ENCODE measurements at places on chromosomes 2 and 18.

DNA sequence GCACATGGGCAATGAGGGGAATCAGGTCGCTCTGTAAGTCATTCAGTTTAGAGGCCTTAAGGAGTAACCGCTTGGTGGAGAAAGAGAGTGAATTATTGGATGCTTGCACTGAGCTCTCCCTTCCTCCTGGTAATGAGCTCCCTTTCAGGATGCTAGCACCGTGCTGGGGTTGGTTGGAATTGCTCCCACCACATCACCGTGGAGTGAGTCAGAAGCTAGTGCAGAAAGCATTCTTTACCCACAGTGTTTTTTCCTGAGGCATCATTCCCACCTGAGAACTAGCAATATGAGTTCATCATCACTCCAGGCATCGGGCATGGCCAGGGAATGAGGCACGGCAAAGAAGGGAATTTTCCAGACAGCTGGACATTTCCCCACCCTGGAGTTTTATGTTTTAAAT, 57.6 kb downstream of the ITGB6 start:
- no peak for DNase-seq

- DNase-seq: no peak
These were observed 3.4 kb upstream of the HOXD4 start for GRCh38 chr2:176147800-176148496.

GRCh38 chr18:79523206-79523735, 127.5 kb downstream of the NFATC1 start:
- DNase-seq: peak; percentile 59

DNA sequence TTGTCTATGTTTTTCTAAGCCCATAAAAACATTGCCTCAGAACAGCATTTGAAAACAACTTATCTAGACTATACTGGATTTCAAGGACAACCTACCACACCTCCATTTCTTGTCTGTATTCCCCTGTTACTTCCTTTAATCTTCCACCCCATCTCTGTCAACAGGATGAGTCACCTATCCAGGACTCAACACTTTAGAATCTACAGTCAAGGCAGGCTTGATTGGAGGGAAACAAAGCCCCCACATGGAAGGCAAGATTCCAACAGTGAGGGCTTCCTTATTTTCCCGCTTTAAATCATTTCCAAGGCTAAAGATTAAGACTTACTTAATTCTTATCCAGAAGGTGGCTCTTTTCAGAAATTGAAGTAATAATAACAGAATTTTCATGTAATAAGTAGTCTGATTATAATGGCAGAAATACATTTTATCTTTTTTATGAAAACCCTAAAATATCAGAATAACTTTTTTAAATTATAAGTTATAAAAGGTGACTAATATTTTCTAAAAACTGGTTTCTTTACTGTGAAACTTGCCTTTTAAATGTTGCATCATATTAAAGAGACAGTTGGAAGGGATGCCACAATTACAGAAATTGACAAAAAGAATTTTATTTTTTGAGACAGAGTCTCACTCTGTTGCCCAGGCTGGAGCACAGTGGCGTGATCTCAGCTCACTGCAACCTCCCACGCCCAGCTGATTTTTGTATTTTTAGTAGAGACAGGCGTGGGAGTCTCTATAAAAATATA, 138.7 kb upstream of the CCDC150 start:
- DNase-seq: no peak

GRCh38 chr2:216113572-216113971, 4.4 kb downstream of the XRCC5 start:
- DNase-seq: no peak

DNA sequence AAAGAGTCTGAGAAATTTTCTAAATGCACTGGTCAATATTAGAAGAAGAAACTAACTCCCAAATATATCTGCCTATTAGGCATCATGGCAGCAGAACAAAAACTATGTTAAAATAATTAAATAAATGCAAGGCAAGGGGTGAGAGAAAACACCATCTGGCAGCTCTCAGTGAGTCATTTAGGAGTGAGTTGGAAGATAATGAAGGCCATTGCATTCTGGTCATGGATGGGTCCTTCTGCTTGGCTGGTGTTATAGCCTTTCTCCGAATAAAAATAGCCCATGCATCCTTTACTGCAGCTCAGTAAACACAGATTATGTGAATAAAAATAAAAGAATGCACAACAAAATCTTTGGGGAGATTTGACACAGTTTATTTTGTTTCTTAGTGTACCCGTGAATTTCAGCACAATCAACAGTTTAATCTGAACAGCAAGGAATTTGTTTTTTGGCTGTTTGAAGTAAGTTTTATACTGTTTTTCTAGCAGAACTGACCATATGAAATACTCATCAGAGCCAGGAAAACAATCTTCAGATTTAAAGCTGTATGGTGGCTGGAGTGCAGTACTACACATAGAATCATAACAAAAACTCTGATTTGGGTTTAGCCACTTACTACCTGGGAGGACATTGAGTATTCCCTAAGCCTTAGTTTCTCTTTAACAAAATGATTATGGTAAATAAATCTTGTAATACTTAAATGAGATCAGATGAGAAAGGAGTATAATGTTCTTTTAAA, 225.1 kb upstream of the ITGA4 start:
- no peak for DNase-seq

DNA sequence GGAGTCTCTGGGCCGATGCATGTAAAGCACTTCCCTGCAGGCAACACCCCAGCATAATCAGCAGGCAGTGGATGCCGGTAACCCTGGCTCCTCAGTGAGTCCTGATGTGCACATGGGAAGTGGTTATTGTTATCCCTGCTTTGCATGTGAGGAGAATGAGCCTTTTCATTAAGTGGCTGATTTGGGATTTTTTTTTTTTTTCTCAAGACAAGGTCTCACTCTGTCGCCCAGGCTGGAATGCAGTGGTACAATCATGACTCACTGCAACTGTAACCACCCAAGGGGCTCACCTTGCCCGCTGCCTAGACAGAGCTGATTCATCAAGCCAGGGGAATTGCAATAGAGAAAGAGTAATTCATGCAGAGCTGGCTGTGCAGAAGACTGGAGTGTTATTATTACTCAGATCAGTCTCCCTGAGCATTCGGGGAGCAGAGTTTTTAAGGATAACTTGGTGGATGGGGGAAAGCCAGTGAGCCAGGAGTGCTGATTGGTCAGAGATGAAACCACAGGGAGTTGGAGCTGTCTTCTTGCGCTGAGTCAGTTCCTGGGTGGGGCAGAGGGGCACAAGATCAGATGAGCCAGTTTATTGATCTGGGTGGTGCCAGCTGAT, 95.4 kb downstream of the SOCS6 start:
- DNase-seq: no peak

- DNase-seq: no peak
These were observed 81.7 kb downstream of the MGAT5 start for GRCh38 chr2:134335601-134336000.

- DNase-seq: no peak
These were observed 60.1 kb downstream of the ARHGEF4 start for GRCh38 chr2:130896813-130897212.
